GM23338 (cell line): ENCODE measurements at places on chromosomes 4 and X. TPM values are rescaled to one million over a fixed set of nuclear protein-coding genes. Genes with fewer than 3 reads are reported as not detected.

- DNase-seq, result no peak
- no peak overlapping the region for H3K4me3 ChIP-seq
- no peak overlapping the region for H3K27ac ChIP-seq
- H3K27me3 ChIP-seq, result no peaks in the 10 kb centered on the region
- H3K4me1 ChIP-seq, result no peaks in the 10 kb centered on the region
- peaks cover 50% of the 10 kb centered on the region for H3K36me3 ChIP-seq
These were observed 39.2 kb upstream of the MSANTD1 start for GRCh38 chr4:3209551-3210325.

DNA sequence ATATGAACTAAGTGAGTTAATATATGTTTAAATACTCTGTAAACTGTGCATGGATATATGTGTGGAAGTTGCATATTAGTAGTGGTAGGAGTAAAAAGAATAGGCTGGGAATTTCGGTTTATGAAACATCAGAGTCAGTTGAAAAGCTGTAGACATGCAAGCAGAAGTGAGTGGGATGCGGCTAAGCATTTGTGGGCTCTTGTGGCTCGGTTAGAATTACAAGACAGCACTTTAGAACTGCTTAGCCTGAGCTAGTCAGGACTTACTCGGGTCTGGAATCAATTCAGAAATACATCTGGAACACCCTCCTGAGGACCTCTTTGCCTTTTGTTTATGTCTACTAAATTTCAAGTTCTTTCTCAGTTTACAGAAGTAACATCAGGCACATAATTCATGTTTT lies 93.6 kb downstream of the AFF2 start:
- H3K4me3 ChIP-seq, result no peak overlapping the region
- H3K27ac ChIP-seq, result no peak overlapping the region
- H3K4me1 ChIP-seq, result no peaks in the 10 kb centered on the region
- H3K27me3 ChIP-seq, result no peaks in the 10 kb centered on the region
- H3K36me3 ChIP-seq, result no peaks in the 10 kb centered on the region
- DNase-seq, result no peak

DNA sequence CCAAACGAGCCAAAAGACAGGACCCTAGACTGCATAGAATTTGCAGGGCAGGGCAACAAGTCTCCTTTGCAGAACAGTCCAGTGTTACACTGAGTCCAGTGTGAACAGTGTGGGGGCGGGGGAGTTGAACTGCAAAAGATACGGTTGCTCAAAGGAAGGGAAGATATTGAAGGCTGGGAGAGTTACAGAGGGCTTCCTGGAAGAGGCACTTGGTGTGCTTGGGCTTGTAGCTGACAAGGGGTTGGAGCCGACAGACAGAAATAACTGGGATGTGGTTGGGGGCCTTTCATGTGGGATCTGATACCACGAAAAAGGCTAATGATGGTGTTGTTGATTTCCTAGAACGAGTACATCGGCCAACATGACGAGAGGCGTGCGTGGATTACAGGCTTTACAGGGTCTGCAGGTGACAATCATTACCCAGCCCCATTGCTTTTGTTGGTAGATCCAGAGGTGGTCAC lies 6.1 kb downstream of the XPNPEP2 start:
- H3K4me1 ChIP-seq, result peaks cover 8% of the 10 kb centered on the region; the same call in 1 of the 2 replicates
- no peak for DNase-seq
- no peaks in the 10 kb centered on the region for H3K36me3 ChIP-seq
- no peaks in the 10 kb centered on the region for H3K27me3 ChIP-seq
- H3K4me3 ChIP-seq, result no peak overlapping the region
- H3K27ac ChIP-seq, result no peak overlapping the region

- H3K27me3 ChIP-seq, result no peaks in the 10 kb centered on the region
- DNase-seq, result no peak
- H3K36me3 ChIP-seq, result peaks cover 7% of the 10 kb centered on the region; the same call in 1 of the 2 replicates
- H3K4me1 ChIP-seq, result peaks cover 8% of the 10 kb centered on the region; the same call in 1 of the 2 replicates
- H3K4me3 ChIP-seq, result no peak overlapping the region
These were observed 4.8 kb upstream of the FBXL5 start for GRCh38 chr4:15659768-15660570.

DNA sequence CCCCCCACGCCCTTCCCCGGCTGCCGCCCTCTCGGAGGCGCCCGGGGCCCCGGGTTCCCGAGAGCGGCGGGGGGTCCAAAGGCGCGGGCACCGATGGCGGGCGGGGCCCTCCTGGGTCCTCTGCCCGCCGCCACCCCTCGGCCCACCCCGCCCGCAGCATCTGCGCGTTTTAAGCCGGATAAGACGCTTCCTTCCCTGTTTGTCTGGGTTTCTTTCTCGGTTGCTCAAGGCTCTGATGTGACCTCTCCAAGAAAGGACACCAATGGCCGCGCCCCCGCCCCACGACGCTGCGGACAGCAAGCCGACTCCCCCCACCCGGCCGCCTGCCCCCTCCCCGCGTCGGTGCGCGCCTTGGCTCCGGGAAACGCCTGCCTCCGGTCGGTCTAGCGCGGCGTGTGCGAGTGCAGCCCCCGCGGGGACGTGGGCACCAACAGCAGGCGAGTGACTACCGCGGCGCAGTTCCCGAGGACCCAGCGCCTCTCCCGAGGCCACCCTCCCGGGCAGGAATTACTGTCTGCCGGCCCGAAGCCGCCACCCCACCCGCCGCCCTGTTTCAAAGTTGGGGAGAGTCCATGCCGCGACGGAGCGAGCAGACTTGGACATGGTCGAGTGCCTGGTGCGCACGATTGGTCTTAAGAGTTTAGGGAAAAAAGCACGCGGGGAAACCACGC lies 21.1 kb upstream of the HMX1 start:
- no peaks in the 10 kb centered on the region for H3K36me3 ChIP-seq
- H3K27me3 ChIP-seq, result peaks cover 100% of the 10 kb centered on the region
- H3K4me1 ChIP-seq, result peaks cover 21% of the 10 kb centered on the region; the same call in 1 of the 2 replicates

DNA sequence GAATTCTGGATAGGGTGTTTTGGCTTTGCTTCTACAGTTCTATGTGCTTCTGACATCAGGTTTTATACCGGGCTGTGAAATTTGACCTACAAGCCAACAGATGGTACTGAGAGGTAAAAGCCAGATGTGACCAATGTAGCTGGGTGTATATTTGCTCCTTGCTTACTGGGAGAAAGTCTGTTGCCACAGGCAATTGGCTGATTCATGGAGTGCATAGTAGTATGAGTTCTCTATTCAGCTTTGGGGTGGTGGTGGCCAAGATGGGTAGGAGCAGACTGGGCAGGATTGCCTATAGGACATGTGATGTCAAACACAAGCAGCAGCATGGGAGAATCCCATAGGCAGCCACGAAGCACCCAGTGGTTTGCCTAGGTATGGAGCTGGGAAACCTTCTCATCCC lies 1827.0 kb downstream of the C4orf33 start:
- no peak overlapping the region for H3K4me3 ChIP-seq
- no peaks in the 10 kb centered on the region for H3K36me3 ChIP-seq
- no peaks in the 10 kb centered on the region for H3K4me1 ChIP-seq
- no peak for DNase-seq
- H3K27ac ChIP-seq, result no peak overlapping the region

DNA sequence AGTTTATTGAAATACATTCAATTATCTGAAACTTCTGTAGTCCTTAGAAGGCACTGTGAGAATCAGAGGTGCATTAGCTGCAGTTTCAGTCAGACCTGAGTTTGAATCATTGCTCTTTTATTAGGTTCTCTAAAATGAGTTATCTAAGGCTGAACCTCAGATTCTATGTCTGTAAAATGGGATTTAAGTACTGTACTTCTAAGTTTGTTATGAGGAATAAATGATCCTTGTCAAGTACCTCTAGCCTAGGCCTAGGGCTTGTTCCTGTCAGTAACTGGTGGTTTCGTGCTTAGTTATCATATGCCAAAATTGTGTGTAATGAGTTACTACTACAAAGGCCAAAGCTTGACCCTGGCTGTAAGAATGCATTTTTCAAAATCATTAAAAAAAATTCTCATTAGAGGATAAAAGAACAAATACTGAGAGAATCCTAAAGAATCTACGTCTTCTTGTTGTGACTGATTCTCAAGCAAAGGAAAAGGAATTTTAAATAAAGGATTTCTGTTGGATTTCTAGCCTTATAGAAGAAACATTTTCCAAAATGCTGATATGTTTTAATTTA lies 65.8 kb downstream of the SLIT2 start:
- H3K27ac ChIP-seq, result no peak overlapping the region
- H3K4me3 ChIP-seq, result no peak overlapping the region
- H3K27me3 ChIP-seq, result no peaks in the 10 kb centered on the region
- peaks cover 15% of the 10 kb centered on the region for H3K4me1 ChIP-seq

DNA sequence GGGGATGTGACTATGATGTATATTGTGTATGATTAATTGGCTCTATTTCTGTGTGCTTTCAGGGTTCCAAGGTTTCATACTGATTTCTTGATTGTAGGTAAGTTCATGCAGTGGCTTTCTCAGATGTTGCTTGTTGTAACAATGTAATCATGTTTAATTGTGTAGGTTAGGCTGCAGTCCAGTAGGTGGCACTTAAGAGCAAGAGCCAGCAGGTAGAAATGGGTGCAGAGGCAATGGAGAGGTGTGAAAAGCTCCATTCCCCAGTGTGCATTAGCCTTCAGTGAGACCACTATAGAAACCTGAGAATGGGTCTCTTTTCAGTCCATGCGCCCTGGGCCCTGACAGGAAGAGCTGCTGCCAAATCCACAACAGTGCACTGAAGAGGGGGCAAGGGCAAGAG lies 28.2 kb downstream of the DCAF12L2 start:
- no peak overlapping the region for H3K4me3 ChIP-seq
- no peaks in the 10 kb centered on the region for H3K36me3 ChIP-seq
- no peak overlapping the region for H3K27ac ChIP-seq
- DNase-seq, result peak; percentile 25
- H3K4me1 ChIP-seq, result peaks cover 8% of the 10 kb centered on the region; the same call in 1 of the 2 replicates

- no peaks in the 10 kb centered on the region for H3K36me3 ChIP-seq
- H3K27ac ChIP-seq, result no peak overlapping the region
- no peaks in the 10 kb centered on the region for H3K4me1 ChIP-seq
These were observed 134.3 kb upstream of the PPARGC1A start for GRCh38 chr4:24024157-24024556.

- DNase-seq, result no peak
- peaks cover 4% of the 10 kb centered on the region; the same call in 1 of the 2 replicates for H3K4me1 ChIP-seq
- H3K36me3 ChIP-seq, result peaks cover 42% of the 10 kb centered on the region; the same call in 1 of the 2 replicates
- H3K4me3 ChIP-seq, result peak overlapping the region; percentile 86
- H3K27ac ChIP-seq, result no peak overlapping the region
These were observed 2.0 kb upstream of the THAP9 start for GRCh38 chr4:82898322-82899243.

DNA sequence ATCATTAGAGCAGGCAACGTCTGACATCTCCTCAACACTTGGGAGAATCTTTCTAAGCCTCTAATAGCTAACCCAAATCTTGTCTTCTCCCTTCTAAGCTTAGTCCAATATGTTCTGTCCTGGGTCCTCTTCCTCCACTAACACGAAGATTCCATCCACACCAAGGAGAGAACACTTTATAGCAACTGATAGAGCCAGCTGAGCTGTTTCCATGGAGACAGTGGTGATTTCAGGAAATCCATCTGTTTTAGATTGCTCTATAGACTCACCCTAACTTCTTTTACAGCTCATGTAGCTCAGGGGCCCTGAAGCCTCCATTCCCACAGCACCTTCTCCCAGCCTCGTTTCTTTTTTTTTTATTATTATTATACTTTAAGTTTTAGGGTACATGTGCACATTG lies 37.4 kb downstream of the SCD5 start:
- H3K36me3 ChIP-seq, result no peaks in the 10 kb centered on the region
- no peak overlapping the region for H3K4me3 ChIP-seq
- DNase-seq, result no peak
- no peaks in the 10 kb centered on the region for H3K4me1 ChIP-seq
- no peak overlapping the region for H3K27ac ChIP-seq

DNA sequence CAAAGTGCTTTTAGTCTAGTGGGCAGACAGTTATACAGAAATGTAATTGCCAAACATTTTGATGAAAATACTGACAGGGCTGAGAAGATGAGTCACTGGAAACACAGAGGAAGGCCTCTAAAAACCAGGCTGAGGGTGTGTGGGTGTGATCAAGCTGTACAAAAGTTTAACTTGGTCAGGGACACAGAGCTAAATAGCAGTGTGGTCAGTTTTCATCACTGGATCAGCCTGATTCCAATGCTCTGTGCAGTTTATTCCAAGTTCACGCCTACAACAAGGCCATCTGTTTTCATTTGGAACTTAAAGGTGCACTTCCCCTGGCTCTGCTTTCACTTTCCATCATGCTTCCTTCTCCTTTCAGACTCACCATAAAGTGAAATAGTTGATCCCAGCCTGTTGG lies 10.6 kb downstream of the CENPVL3 start:
- no peaks in the 10 kb centered on the region for H3K4me1 ChIP-seq
- DNase-seq, result no peak
- H3K36me3 ChIP-seq, result no peaks in the 10 kb centered on the region
- H3K27me3 ChIP-seq, result no peaks in the 10 kb centered on the region
- H3K27ac ChIP-seq, result no peak overlapping the region
- no peak overlapping the region for H3K4me3 ChIP-seq

Gene PPBP
- 0.35 TPM in 1 of 2 replicates, not detected in the other for total RNA-seq

Gene ITIH6
- not detected in 2 replicates for total RNA-seq

Gene POU3F4
- total RNA-seq, result 0.62 and 1.1 TPM in 2 replicates

Gene FGFBP1
- total RNA-seq, result not detected in 2 replicates

Gene MAML3
- total RNA-seq, result 3.7 and 6.5 TPM in 2 replicates

Gene MORC4
- total RNA-seq, result 1.7 and 2.1 TPM in 2 replicates
